ENCODE measurements at places on chromosomes 16 and 17. TPM values are rescaled to one million over a fixed set of nuclear protein-coding genes. Genes with fewer than 3 reads are reported as not detected.

CTNS gene
- total RNA-seq = 7.3 TPM

ANTKMT gene
- total RNA-seq = 53.9 TPM

PLA2G10 gene
- total RNA-seq = not detected

TMEM235 gene
- 1.8 TPM for total RNA-seq

CCL16 gene
- 0.09 TPM for total RNA-seq

CIITA gene
- total RNA-seq = 16.7 TPM

KREMEN2 gene
- 18.2 TPM for total RNA-seq

TMEM88 gene
- 1.6 TPM for total RNA-seq

FOXL1 gene
- 0.19 TPM for total RNA-seq

CANT1 gene
- total RNA-seq = 20.2 TPM

GP2 gene
- 0.09 TPM for total RNA-seq

ABCA10 gene
- total RNA-seq = 1.1 TPM

DNA sequence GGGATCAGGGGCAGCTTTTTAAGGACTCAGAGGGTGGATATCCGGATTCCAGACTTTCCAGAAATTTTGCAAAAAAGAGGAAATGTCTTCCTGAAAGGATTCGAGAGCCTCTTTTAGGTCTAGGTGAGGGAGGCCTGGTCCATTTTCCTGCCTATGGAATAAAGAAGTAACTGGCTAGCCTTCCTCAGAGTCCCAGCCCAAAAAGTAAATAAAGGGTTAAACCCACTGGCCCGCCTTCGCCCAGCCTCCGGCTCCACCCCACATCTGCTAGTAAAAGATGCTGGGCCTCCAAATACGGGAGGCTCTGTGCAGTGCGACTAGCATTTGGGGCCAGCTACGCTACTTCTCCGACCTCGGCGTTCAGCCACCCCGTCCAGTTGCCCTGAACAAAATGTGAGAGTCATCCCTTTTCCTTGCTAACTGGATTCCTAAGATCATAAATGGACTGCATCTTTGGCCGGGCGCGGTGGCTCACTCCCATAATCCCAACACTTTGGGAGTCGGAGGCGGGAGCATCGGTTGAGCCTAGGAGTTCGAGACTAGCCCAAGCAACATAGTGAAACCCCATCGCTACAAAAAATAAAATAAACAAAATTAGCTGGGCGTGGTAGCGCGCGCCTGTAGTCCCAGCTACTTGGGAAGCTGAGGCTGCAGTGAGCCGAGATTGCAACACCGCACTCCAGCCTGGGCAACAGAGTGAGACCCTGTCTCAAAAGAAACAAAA is 824 bp upstream of the MPP2 start:
- peaks cover 76% of the 10 kb centered on the region for H3K27me3 ChIP-seq
- no peak overlapping the region for H3K27ac ChIP-seq
- no peak overlapping the region for H3K4me3 ChIP-seq
- no peak for DNase-seq

DNA sequence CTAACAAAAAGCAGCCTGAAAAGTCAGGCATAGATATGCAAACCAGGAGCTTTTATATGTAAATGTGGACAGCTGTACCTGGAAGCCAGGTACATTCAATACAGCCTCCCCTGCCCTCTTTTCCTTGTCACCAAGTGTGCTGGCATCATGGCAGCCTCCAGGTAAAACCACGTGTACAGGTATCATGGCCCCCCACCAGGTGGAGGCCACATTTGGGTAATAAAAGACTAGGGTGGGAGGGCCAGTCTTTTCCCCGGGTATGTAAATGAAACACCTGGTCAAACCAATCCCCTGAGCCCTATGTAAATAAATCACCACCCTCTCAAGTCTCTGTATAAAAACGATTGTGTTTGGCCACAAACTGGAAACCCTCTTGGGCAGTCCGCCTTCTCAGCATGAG is 226.4 kb upstream of the GOT2 start:
- no peaks in the 10 kb centered on the region for H3K4me1 ChIP-seq
- no peak overlapping the region for H3K27ac ChIP-seq
- no peaks in the 10 kb centered on the region for H3K27me3 ChIP-seq
- H3K36me3 ChIP-seq = no peaks in the 10 kb centered on the region
- H3K4me3 ChIP-seq = no peak overlapping the region
- DNase-seq = no peak

DNA sequence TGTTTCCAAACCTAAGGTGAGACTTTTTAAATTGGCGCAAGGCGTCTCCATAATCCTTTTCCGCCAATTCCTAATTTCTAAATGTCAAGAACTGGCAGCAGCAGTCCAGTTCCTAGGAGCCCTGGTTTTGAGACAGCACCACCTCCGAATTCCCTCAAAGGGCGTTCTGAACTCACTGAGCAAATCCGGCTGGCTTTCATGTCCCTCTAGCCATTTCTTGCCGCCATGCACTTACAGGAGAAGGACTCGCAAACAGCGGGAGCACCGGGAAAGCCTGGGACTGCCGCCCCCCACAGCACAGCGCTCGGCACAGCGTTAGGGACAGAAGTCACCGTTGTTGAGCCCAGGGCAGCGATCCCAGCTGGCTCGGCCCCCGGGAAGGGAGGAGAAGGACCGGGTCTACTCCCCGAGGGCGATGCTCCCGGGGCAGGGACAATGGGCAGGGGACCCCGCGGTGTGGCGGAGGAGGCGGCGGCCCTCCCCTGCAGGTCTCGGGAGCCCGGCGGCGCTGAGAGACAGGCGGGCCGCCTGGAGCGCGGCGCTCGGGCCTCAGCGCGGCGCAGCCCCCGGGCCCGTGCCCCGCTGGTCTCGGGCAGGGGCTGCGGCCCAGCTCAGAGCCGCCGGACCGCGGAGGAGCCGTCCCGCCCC is 545 bp downstream of the ARHGAP17 start:
- no peak for DNase-seq
- H3K27me3 ChIP-seq = no peaks in the 10 kb centered on the region
- H3K36me3 ChIP-seq = no peaks in the 10 kb centered on the region
- peak overlapping the region; percentile 83 for H3K4me3 ChIP-seq
- H3K4me1 ChIP-seq = peaks cover 16% of the 10 kb centered on the region

DNA sequence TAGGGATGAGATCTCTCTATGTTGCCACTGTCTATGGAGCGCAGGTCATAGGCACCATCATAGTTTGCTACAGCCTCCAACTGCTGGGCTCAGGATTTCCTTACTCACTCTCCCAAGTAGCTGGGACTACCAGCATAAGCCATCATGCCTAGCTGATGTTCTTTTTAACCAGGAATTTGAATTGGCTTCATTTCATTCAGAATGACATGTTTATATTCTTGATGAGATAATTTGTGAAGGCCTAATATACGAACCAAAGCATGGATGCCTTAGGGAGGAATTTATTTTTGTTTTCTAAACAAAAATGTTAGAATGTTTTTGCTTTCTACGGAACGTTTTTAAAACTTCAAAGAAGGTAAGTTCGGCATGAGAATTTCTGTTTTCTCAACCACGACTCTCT is 71.6 kb downstream of the HS3ST3B1 start:
- H3K4me1 ChIP-seq = no peaks in the 10 kb centered on the region
- no peak overlapping the region for H3K4me3 ChIP-seq
- no peak for DNase-seq
- no peaks in the 10 kb centered on the region for H3K27me3 ChIP-seq

- H3K4me3 ChIP-seq = no peak overlapping the region
- no peaks in the 10 kb centered on the region for H3K4me1 ChIP-seq
- no peak overlapping the region for H3K27ac ChIP-seq
- no peaks in the 10 kb centered on the region for H3K27me3 ChIP-seq
Observed at GRCh38 chr16:75181630-75182029, 25.3 kb downstream of the CTRB2 start.

GRCh38 chr17:65093930-65094329 is 37.4 kb upstream of the GNA13 start:
- H3K27ac ChIP-seq = no peak overlapping the region
- no peaks in the 10 kb centered on the region for H3K36me3 ChIP-seq
- no peak for DNase-seq
- H3K4me1 ChIP-seq = no peaks in the 10 kb centered on the region

DNA sequence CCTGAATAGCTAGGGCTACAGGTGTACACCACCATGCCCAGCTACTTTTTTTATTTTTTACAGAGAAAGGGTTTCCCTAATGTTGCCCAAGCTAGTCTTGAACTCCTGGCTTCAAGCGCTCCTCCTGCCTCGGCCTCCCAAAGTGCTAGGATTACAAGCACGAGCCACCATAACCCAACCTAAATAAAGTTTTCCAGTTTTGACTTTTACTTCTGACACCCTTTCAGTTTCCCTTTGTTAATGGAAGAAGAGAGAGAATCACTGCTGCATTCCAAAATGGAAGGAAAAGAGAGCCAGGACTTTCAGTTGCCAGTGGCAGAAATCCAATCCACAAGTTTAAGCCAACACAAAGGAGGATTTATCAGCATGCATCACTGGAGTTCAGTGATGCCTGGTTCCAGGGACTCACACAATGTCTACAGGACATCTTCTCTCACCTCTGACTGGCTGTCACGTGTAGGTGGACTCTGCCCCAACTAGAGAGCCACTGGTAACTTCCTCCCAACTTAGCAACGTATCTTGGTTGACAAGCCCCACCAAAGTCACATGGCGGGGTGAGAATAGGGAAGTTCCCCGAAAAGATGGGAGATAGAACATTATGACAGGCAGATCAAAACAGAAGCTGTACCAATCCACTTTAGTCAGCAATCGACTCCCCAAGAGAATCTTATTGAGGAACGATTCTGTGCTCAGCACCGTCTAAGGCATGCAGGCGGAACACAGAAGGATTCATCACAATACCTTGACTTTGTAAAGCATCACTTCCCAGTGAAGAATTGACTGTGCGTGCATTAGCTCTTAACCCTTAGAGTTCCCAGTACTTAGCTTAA is 46.5 kb downstream of the GAS7 start:
- DNase-seq = no peak
- peaks cover 57% of the 10 kb centered on the region for H3K4me1 ChIP-seq
- no peaks in the 10 kb centered on the region for H3K36me3 ChIP-seq
- H3K27me3 ChIP-seq = no peaks in the 10 kb centered on the region
- peak overlapping the region; percentile 23 for H3K27ac ChIP-seq

- H3K36me3 ChIP-seq = no peaks in the 10 kb centered on the region
- peak; percentile 42 for DNase-seq
- no peaks in the 10 kb centered on the region for H3K27me3 ChIP-seq
- no peaks in the 10 kb centered on the region for H3K4me1 ChIP-seq
Observed at GRCh38 chr17:74389084-74389753, 21.9 kb downstream of the GPR142 start.

GRCh38 chr16:72220875-72221629 is 49.1 kb upstream of the PMFBP1 start:
- H3K27me3 ChIP-seq = no peaks in the 10 kb centered on the region
- no peak overlapping the region for H3K4me3 ChIP-seq
- no peak for DNase-seq
- H3K27ac ChIP-seq = no peak overlapping the region
- H3K36me3 ChIP-seq = no peaks in the 10 kb centered on the region

GRCh38 chr17:4035081-4035680 is 70.9 kb upstream of the ATP2A3 start:
- H3K27ac ChIP-seq = peak overlapping the region; percentile 15
- no peaks in the 10 kb centered on the region for H3K27me3 ChIP-seq
- DNase-seq = no peak
- H3K4me1 ChIP-seq = no peaks in the 10 kb centered on the region
- no peak overlapping the region for H3K4me3 ChIP-seq

- H3K27me3 ChIP-seq = no peaks in the 10 kb centered on the region
- peaks cover 24% of the 10 kb centered on the region for H3K4me1 ChIP-seq
- no peak for DNase-seq
Observed at GRCh38 chr16:88067530-88068411, 116.5 kb downstream of the BANP start.

DNA sequence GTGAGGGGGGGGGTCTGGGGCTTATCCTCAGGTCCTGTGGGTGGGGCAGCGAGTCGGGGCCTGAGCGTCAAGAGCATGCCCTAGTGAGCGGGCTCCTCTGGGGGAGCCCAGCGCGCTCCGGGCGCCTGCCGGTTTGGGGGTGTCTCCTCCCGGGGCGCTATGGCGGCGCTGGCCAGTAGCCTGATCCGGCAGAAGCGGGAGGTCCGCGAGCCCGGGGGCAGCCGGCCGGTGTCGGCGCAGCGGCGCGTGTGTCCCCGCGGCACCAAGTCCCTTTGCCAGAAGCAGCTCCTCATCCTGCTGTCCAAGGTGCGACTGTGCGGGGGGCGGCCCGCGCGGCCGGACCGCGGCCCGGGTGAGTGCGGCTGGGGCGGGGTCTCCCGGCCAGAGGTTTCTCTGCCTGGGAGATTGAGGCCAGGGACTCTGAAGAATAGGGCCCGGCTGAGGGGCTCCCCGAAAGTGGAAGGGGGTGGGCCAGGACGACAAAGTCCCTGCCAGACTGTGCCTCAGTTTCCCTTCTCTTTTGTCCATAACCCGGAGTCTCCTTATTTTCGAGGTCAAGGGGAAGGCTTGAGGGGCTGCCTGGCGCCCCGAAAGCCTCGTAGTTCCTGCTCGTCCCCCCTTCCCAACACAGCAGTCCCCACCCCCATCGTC is at the start of gene FGF11:
FGF11 (plus strand) TSS at position 51 of the 651 bp plus-strand sequence; CDS start at position 160, 109 bp downstream.
- peak within 1 kb of the TSS; percentile 43 for H3K4me3 ChIP-seq
- no peak for DNase-seq
- no peak within 1 kb of the TSS for H3K27ac ChIP-seq
- peaks cover 33% of the 10 kb centered on the region for H3K4me1 ChIP-seq
- peaks cover 88% of the 10 kb centered on the region for H3K27me3 ChIP-seq

- no peaks in the 10 kb centered on the region for H3K36me3 ChIP-seq
- H3K27ac ChIP-seq = no peak overlapping the region
- no peaks in the 10 kb centered on the region for H3K27me3 ChIP-seq
- H3K4me3 ChIP-seq = no peak overlapping the region
Observed at GRCh38 chr17:39674702-39675389, 6.6 kb downstream of the PNMT start.

GRCh38 chr16:48479329-48479728 is 94.1 kb upstream of the SIAH1 start:
- H3K4me1 ChIP-seq = no peaks in the 10 kb centered on the region
- H3K36me3 ChIP-seq = no peaks in the 10 kb centered on the region
- DNase-seq = no peak
- no peak overlapping the region for H3K27ac ChIP-seq

- H3K4me1 ChIP-seq = no peaks in the 10 kb centered on the region
- no peak overlapping the region for H3K27ac ChIP-seq
- peaks cover 10% of the 10 kb centered on the region for H3K36me3 ChIP-seq
- H3K27me3 ChIP-seq = no peaks in the 10 kb centered on the region
Observed at GRCh38 chr17:59028328-59028727, 78.4 kb downstream of the TRIM37 start.

- no peaks in the 10 kb centered on the region for H3K36me3 ChIP-seq
- no peak overlapping the region for H3K27ac ChIP-seq
Observed at GRCh38 chr16:17211797-17212196, 259.0 kb downstream of the XYLT1 start.

GRCh38 chr17:44293509-44294226 is 14.7 kb upstream of the RUNDC3A start:
- no peak for DNase-seq
- H3K4me1 ChIP-seq = no peaks in the 10 kb centered on the region
- no peak overlapping the region for H3K4me3 ChIP-seq
- H3K27me3 ChIP-seq = peaks cover 3% of the 10 kb centered on the region
- H3K27ac ChIP-seq = no peak overlapping the region
- no peaks in the 10 kb centered on the region for H3K36me3 ChIP-seq

DNA sequence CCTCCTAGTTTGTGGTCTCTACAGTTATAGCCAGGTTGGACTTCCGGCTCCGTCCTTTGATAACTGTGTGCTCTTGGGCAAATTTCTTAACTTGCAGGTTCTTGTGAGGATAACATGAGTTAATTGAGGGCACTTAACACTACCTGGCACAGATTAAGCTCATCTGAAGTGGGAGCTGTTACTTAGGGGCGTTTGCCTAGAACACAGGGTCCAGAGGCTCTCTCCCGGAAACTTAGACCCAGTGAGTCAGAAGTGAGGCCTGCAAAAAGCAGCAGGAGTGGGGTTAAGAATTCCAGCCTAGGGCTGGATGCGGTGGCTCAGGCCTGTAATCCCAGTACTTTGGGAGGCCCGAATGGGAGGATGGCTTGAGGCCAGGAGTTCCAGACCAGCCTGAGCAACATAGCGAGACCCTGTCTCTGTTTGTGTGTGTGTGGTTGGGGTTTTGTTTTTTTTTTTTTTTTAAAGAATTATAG is 1.4 kb downstream of the MVP start:
- H3K36me3 ChIP-seq = peaks cover 21% of the 10 kb centered on the region
- H3K27me3 ChIP-seq = no peaks in the 10 kb centered on the region
- no peak for DNase-seq
- peak overlapping the region; percentile 54 for H3K4me3 ChIP-seq
